ENCODE measurements at places on chromosomes 16 and 17. TPM values are rescaled to one million over a fixed set of nuclear protein-coding genes. Genes with fewer than 3 reads are reported as not detected.

Gene SULT1A4
- 3.0 TPM for total RNA-seq

Gene LLGL1
- total RNA-seq = 34.5 TPM

Gene CDRT15L2
- not detected for total RNA-seq

Gene HS3ST4
- under 0.01 TPM for total RNA-seq

Gene MT4
- total RNA-seq = not detected

Gene RTN4RL1
- 1.6 TPM for total RNA-seq

Gene TNS4
- total RNA-seq = under 0.01 TPM

Gene TP53TG3
- total RNA-seq = 0.27 TPM

Gene NUPR1
- not detected for total RNA-seq

Gene TMEM220
- total RNA-seq = 17.0 TPM

Gene FBXO47
- total RNA-seq = not detected

Gene PPY
- 0.27 TPM for total RNA-seq

Gene ZSCAN10
- under 0.01 TPM for total RNA-seq

Gene GRB7
- not detected for total RNA-seq

Gene CMTR2
- total RNA-seq = 20.5 TPM

Gene KRT14
- total RNA-seq = not detected

Gene CAVIN1
- total RNA-seq = 95.1 TPM

Gene DDX5
- 294 TPM for total RNA-seq

Gene PIK3R6
- 10.0 TPM for total RNA-seq

Gene TSEN54
- total RNA-seq = 30.2 TPM

Gene DHRS7C
- not detected for total RNA-seq

Gene TBC1D3L
- 3.2 TPM for total RNA-seq

Gene KRT34
- total RNA-seq = not detected
